Cardiac septum (tissue), 1 donor: ENCODE measurements at places on chromosomes 2 and 18. TPM values are rescaled to one million over a fixed set of nuclear protein-coding genes. Genes with fewer than 3 reads are reported as not detected.

Gene CHRNG
- not detected for total RNA-seq

Gene SRD5A2
- not detected for total RNA-seq

Gene ERICH2
- total RNA-seq: 1.7 TPM

Gene MRO
- 1.4 TPM for total RNA-seq

Gene BMP10
- total RNA-seq: 0.83 TPM

Gene HOXD4
- total RNA-seq: 0.70 TPM
